ENCODE measurements at places on chromosomes 7 and 10.

GRCh38 chr7:24729365-24730017, 27.8 kb downstream of the GSDME start:
- DNase-seq: no peak
- H3K27ac ChIP-seq: no peak overlapping the region
- H3K4me1 ChIP-seq: peaks cover 18% of the 10 kb centered on the region

GRCh38 chr10:89086801-89087521, 96.4 kb downstream of the FAS start:
- peak; percentile 92 for DNase-seq
- H3K4me1 ChIP-seq: peaks cover 3% of the 10 kb centered on the region
- no peaks in the 10 kb centered on the region for H3K36me3 ChIP-seq
- H3K27ac ChIP-seq: peak overlapping the region; percentile 83
- no peaks in the 10 kb centered on the region for H3K27me3 ChIP-seq

DNA sequence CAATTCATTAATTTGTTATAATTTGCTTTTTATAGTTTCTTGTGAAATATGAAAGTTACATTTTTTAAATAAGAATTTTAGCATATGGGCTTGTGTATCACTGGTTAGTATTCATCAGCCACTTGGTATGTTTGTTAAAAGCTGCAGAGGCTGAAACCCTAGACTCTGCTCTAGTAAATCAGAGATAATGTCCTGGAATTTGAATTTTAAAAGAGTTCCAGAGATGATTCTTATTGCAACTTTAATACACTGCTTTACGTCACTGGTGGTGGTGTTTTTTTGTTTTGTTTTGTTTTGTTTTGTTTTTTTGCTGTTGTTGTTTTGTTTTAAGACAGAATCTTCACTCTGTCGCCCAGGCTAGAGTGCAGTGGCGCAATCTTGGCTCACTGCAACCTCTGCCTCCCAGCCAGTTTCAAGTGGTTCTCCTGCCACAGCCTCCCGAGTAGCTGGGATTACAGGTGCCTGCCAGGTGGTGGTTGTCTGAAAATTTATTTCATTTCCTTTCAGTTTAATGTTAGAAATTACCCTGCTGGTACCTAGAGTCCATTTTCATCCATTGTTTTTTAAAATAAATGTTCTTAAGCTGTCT, 43.8 kb downstream of the PTPN12 start:
- peaks cover 3% of the 10 kb centered on the region for H3K4me1 ChIP-seq
- H3K27me3 ChIP-seq: no peaks in the 10 kb centered on the region
- H3K36me3 ChIP-seq: peaks cover 2% of the 10 kb centered on the region
- peak; percentile 26 for DNase-seq

GRCh38 chr10:76711222-76711997, 926.2 kb downstream of the KCNMA1 start:
- H3K4me1 ChIP-seq: no peaks in the 10 kb centered on the region
- H3K4me3 ChIP-seq: no peak overlapping the region
- no peaks in the 10 kb centered on the region for H3K36me3 ChIP-seq
- DNase-seq: no peak
- no peak overlapping the region for H3K27ac ChIP-seq
- H3K27me3 ChIP-seq: no peaks in the 10 kb centered on the region

DNA sequence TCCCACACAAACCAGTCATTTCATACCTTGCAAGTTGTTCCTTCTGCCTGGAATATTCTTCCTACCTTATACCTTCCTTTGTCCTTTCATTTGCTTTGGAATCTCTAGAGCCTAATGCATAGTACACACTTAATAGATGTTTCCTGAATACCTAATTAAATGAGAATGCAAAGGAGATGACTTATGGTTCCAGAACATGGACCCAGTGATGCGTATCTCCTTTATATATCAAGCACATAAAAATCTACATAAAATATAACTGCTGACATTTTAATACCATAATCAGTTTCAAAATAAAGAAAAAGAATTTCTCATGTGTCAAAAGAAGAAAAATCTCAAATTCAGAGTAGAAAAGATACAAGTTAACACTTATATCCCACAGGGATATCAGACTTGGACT, 110.6 kb upstream of the ASAH2 start:
- H3K4me1 ChIP-seq: peaks cover 5% of the 10 kb centered on the region
- no peak overlapping the region for H3K27ac ChIP-seq
- DNase-seq: no peak
- H3K4me3 ChIP-seq: no peak overlapping the region

GRCh38 chr10:77501152-77501845, 136.3 kb downstream of the KCNMA1 start:
- no peaks in the 10 kb centered on the region for H3K36me3 ChIP-seq
- H3K27ac ChIP-seq: peak overlapping the region; percentile 80
- no peaks in the 10 kb centered on the region for H3K27me3 ChIP-seq

DNA sequence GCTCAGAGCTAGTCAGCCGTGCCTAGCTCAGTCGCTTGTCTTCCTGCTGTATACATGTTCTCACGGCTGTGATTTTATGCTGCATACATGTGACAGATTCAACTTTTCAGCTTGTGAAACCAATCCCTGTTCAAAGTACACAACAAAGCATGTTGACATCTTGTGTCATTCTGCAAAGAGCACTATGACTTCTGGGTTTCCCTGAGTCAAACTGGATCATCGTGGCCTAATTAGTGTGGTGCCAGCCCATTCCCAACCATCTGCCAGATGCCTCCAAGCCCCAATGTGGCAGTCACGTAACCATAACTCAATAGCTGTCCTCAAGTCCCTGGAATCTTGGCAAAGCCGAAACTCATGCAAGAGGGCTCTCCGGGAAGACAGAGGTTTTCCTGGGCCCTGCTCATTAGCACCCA, 144.8 kb downstream of the MYOF start:
- H3K4me3 ChIP-seq: no peak overlapping the region
- no peak for DNase-seq
- H3K4me1 ChIP-seq: no peaks in the 10 kb centered on the region
- no peaks in the 10 kb centered on the region for H3K27me3 ChIP-seq
- H3K27ac ChIP-seq: no peak overlapping the region

DNA sequence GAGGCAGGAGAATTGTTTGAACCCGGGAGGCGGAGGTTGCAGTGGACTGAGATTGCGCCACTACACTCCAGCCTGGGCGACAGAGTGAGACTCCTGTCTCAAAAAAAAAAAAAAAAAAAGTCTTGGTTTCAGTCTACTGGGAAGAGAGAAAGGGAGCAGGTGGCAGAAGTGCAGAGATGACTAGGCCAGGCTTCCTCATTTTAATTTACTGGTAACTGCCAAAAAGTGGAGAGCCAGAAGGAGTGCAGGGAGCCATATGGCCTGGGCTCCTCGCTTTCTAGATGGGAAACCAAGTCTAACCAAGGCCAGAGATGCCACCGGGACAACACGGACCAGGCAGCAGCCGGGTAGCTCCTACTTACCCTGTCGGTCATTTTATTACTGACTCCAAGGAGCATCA, 12.2 kb downstream of the SEPHS1 start:
- H3K27me3 ChIP-seq: no peaks in the 10 kb centered on the region
- H3K36me3 ChIP-seq: peaks cover 10% of the 10 kb centered on the region
- H3K27ac ChIP-seq: no peak overlapping the region
- H3K4me3 ChIP-seq: no peak overlapping the region
- H3K4me1 ChIP-seq: no peaks in the 10 kb centered on the region

DNA sequence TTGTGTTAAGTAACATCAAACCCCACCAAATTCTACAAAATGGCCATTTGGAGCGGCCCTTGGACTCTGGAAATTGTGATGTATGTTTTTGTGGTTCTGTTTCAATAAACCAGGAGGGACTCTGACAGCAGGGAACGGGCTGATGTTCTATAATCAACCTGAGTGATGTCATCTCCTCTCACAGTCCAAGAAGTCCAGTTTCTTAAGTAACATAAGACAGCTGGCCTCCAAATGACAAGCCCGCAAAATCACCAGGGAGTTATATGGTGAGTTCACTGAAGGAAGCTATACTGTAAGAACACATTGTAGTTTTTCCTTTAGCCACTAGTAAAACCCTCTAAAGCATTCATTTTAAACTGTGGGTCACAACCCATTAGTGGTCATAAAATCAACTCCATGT, 34.0 kb downstream of the GOT1 start:
- peaks cover 8% of the 10 kb centered on the region for H3K4me1 ChIP-seq
- H3K27ac ChIP-seq: no peak overlapping the region
- H3K4me3 ChIP-seq: no peak overlapping the region

DNA sequence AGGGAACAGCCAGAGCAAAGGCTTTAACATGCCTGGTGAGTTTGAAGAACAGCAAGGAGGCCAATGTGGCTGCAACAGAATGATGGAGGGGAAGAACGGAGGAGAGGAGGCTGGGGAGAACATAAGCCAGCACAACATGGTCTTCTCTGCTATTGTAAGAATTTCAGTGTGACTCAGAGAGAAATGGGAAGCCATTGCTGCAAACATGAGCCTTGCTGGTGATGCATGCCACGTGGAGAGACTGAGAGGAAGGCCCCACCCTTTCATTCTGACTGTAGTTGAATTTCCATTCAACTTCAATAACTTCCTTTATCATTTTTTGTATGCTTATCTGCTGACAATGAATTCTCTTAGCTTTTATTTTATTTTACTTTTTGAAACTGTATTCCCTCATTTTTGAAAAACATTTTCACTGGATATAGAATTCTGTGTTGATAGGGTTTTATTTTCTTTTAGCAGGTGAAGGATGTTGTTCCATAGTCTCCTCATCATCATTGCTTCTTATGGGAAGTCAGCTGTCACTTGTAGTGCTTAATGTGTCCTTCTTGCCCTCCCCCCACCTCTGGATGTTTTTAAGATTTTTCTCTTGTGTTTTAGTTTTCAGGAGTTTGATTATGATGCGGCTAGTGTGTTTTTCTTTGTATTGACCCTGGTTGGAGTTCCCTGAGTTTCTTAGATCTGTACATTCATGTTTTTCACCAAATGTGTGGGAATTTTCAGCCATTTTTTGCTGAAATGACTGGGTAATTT, 46.4 kb upstream of the LEP start:
- no peak overlapping the region for H3K4me3 ChIP-seq
- no peaks in the 10 kb centered on the region for H3K36me3 ChIP-seq
- peaks cover 14% of the 10 kb centered on the region for H3K27me3 ChIP-seq
- no peak for DNase-seq

DNA sequence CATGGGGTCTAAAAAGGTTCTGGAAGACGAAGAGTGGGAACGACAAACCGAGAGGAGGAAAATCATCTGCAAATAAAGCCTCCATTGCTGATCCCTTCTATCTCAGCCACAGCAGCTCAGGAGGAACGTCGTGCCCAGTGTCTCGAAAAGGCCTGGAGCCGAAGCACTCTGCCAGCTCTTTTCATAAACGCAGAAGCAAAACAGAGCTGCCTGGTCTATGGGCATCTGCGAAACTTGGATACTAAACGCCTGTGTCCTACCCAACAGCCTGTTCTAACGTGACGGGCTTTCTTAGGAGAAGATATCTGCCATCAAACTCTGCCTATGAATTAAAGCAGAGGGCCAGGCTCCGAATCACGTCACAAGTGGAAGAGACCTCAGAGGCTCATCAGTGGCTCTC, 68.7 kb downstream of the GNA12 start:
- DNase-seq: no peak
- peaks cover 2% of the 10 kb centered on the region for H3K4me1 ChIP-seq
- no peaks in the 10 kb centered on the region for H3K36me3 ChIP-seq
- no peak overlapping the region for H3K4me3 ChIP-seq

- H3K27me3 ChIP-seq: no peaks in the 10 kb centered on the region
- no peaks in the 10 kb centered on the region for H3K36me3 ChIP-seq
- peak overlapping the region; percentile 88 for H3K27ac ChIP-seq
- DNase-seq: peak; percentile 43
These were observed 20.3 kb upstream of the PFKP start for GRCh38 chr10:3046981-3047547.

DNA sequence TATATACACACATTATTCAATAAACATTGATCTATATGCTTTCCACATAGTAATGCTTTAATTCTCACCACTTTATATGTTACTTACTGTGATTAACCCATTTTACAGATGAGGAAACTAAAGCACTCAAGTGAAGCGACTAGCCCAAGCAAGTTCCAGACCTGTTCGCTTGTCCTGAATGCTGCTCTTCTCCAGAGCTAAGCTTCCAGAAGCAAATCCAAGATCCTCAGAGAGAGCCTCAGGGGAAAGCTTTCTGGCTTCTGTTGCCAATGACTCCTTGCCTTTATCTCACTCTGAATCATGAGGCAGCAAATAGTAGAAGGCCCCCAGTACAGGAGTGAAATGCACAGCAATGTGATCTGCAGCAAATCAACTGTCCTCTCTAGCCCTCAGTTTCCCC, 32.2 kb downstream of the XPNPEP1 start:
- peaks cover 20% of the 10 kb centered on the region for H3K4me1 ChIP-seq
- no peak for DNase-seq
- H3K4me3 ChIP-seq: no peak overlapping the region
- peaks cover 14% of the 10 kb centered on the region for H3K36me3 ChIP-seq

GRCh38 chr10:77593771-77594470, 43.7 kb downstream of the KCNMA1 start:
- peaks cover 19% of the 10 kb centered on the region for H3K4me1 ChIP-seq
- DNase-seq: no peak
- H3K36me3 ChIP-seq: no peaks in the 10 kb centered on the region
- H3K4me3 ChIP-seq: no peak overlapping the region
- peak overlapping the region; percentile 75 for H3K27ac ChIP-seq

DNA sequence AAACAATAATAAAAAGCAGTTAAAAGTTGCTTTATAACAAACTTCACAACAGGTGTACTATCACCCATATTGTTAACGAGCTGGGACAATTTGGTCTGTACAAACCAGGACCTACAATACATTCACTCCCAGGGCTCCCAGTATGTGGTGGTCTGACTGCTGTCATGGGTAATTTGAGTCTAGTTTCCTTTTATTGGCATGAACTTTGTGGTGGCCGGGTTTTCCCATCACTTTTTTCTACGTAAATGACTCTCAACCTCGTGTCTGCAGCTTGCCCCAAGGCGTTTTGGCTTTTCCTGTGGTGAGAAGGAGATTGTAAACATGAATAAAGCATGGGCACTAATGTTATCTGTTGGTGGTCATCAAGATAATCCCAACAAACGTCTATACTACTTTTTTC, 118.7 kb upstream of the CDK6 start:
- H3K27me3 ChIP-seq: no peaks in the 10 kb centered on the region
- DNase-seq: no peak
- no peaks in the 10 kb centered on the region for H3K36me3 ChIP-seq
- no peaks in the 10 kb centered on the region for H3K4me1 ChIP-seq
- no peak overlapping the region for H3K27ac ChIP-seq

DNA sequence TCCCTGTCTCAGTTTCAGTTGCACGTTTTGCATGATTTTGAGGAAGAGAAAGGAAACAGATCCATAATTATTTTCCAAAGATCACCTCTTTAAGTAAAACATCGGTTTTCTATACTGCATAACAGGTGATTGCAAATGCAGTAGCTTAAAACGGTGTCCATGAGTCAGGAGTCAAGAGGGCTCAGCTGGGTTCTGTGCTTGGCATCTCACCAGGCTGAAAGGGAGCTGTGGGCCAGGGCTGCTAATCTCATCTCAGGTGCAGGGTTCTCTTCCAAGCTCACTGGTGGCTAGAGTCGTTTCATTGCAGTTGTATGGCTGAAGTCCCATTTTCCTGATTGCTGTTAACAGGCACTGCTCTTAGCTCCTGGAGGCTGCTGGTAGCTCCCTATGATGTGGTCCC, 57.0 kb upstream of the PRKCQ start:
- H3K4me3 ChIP-seq: no peak overlapping the region
- no peak overlapping the region for H3K27ac ChIP-seq
- no peak for DNase-seq
- no peaks in the 10 kb centered on the region for H3K36me3 ChIP-seq
- no peaks in the 10 kb centered on the region for H3K27me3 ChIP-seq
- no peaks in the 10 kb centered on the region for H3K4me1 ChIP-seq

GRCh38 chr7:7851381-7851780, 117.2 kb upstream of the GLCCI1 start:
- peak; percentile 60 for DNase-seq
- no peak overlapping the region for H3K27ac ChIP-seq
- no peaks in the 10 kb centered on the region for H3K36me3 ChIP-seq
- no peaks in the 10 kb centered on the region for H3K4me1 ChIP-seq
- no peak overlapping the region for H3K4me3 ChIP-seq
- H3K27me3 ChIP-seq: no peaks in the 10 kb centered on the region

Measured in fibroblast of lung (primary cell).